Large intestine (tissue), 12 donors: ENCODE measurements at places on chromosomes 3 and 15. TPM values are rescaled to one million over a fixed set of nuclear protein-coding genes. Genes with fewer than 3 reads are reported as not detected.
A peak's percentile ranks its signal among the peaks of the same experiment; 100 is the strongest.

- DNase-seq, result peak; percentile 3
Observed at GRCh38 chr3:190183121-190183520, 62.4 kb upstream of the P3H2 start.

- DNase-seq, result no peak
Observed at GRCh38 chr3:101722394-101723173, 1.8 kb upstream of the CEP97 start.

DNA sequence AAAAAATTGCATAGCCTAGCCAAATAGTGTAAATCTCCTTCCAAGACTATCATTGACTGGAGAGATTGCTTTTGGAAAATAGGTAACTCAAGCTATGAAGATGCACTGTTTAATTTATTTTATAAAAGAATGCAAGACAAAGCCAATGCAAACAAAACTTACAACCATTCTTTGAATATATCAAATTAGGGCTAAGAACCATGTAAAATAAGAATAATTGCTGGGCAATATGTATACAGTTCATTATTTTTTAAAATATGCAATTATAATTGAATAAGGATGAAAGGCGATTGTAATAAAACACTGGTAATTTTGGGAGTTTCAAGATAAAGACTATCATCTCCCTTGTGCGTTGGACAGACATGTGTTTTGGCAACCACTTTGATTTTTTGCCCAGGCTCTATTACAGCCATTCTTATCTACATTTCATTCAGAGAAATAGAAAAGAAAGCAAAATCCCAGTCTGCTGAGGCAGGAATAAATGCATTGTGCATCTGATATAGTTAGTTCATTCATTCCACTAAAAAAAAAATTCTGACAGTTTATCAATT is 242.3 kb upstream of the ROBO1 start:
- no peak for DNase-seq

Gene LEKR1
- 2.2 TPM for polyA plus RNA-seq

Gene KLHL6
- polyA plus RNA-seq, result 2.5 TPM

Gene TMEM212
- not detected for polyA plus RNA-seq
